ENCODE measurements at places on chromosomes 12 and 14.

- no peak for DNase-seq
Measured at GRCh38 chr12:109932878-109933503, 32.9 kb downstream of the TCHP start.

DNA sequence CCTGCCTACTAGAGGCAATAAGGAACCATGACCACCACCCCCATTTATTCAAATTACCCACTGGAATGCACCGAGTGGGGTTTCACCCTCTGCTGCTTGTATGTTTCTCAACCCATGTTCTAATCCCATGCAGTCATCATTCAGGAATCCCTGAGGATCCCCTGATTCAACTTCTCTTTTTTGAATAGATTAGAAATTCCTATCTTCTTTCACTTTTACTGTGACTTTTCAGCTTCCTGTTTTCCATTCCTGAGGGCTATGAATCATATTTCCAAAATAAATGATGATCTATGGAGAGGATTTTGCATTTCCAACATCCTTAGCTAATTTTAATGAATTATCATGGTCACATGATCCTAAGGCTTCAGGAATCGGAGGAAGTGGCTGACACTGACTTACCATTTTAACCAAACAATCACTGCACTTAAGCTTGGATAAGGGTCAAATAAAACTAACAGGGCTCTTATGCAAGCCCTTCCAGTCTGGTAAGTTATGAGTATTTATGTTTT, 19.4 kb upstream of the P2RX4 start:
- DNase-seq: no peak

GRCh38 chr14:50231475-50232275, at the start of gene SOS2:
TSS of gene SOS2 (minus strand) at chr14:50231578. CDS start at chr14:50231283, 295 bp downstream.
- peak; percentile 87 for DNase-seq

- DNase-seq: no peak
Measured at GRCh38 chr12:39010406-39010805, 105.0 kb upstream of the CPNE8 start.

- DNase-seq: no peak
Measured at GRCh38 chr12:49950273-49951251, at the start of gene AQP2. TSS of gene AQP2 (plus strand) at chr12:49950737. CDS start at chr12:49950831, 94 bp downstream.

- peak; percentile 98 for DNase-seq
Measured at GRCh38 chr14:54509546-54510501, at the start of gene CGRRF1. TSS of gene CGRRF1 (plus strand) at chr14:54509906. CDS start at chr14:54509960, 54 bp downstream.

- DNase-seq: no peak
Measured at GRCh38 chr14:35353409-35354172, 51.0 kb downstream of the NFKBIA start.

- no peak for DNase-seq
Measured at GRCh38 chr12:20132818-20133217, 235.5 kb upstream of the PDE3A start.

DNA sequence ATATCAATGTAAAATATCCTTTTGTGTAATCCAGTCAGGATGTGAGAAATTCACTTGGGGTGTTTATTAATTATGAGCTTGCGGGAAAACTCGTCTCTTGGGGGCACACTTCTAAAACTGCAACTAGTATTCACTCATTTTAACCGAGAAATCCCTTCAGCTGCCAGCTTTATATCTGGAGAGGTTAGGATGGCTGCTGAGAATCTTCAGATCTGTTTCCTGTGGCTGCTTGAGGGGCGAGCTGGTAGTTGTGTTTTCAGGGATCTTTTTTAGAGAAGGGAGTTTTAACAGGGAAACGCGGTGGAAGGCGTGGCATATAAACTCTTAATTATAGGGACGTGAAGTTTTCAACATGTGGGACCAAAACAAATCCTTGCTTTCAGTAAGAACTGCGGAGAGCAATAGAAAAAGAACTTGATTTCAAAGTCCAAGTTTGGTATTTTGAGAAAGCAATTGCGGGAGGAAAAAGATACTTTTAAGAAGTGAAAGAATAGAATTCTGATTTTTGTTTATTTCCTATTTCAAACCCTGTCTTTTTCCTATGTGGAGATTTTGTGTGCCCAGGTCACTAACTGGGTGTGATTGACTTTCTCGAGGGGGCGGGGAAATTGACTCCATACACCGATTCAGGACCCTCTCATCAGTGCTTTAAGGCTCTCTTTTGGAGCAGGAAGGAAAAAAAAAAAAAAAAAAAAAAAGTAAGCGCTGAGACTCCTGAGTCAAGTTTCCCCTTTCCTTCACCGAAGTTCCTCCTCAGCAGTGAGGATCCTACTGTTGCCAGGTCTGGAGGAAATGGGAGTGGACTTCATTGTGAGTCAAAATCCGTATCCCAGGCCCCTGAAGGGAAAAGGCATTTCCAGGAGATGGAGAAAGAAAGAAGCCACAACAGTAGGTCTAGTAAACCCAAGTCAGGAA, 1.1 kb downstream of the PPFIBP1 start:
- DNase-seq: no peak

DNA sequence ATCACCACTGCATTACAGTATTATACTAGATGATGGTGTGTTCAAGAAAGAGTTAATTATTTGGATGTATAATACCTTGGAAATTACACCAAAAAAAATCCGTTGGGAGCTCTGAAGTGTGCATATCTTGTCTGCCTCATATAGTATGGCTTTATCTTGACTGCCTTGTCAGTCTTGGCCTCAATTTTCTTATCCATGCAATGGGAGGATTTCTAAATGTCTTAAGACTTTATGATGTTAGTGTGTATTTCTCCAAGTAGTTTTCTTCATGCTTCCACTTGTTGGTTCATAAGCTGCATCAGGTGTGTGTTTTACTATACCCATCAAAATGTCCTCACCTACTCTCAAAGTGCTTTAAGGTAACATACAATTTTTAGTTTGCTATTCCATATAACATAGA, 84.6 kb downstream of the FGD4 start:
- DNase-seq: no peak

DNA sequence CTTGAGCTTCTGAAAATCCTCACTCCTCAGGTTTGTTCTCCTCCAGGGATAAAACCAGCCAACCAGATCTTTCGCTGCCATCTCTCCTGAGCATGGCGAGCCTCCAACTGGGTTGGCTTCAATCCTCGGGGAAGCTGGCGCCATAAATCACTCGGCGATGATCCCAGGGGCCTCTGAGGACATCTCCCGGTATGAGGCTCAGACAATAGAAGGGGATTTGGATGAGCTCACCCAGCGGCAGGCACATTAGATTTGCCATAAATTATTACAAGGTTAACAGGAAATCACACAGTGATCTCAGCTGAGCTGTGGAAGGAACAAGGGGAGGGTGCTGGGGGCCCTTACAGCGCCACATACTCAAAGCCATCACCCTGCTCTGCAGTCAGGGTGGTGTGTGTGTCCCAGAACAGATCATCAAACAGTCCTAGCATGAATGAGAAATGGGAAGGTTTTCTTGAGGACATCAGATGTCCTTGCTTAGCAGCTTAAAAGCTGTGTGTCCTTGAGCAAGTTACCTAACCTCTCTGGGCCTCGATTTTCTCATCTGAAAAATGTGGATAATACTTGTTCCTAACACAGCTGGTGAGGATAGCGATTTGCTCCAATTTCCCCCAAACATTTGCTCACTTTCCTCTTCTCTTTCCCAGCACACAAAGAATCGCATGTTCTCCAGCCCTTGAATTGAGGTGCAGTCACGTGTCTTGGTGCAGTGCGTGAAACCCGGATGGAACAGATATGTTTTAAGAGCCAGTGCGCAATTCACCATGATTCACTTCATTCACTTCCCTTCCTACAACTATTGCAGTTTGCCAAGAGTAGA, 142.8 kb downstream of the SCARB1 start:
- no peak for DNase-seq

DNA sequence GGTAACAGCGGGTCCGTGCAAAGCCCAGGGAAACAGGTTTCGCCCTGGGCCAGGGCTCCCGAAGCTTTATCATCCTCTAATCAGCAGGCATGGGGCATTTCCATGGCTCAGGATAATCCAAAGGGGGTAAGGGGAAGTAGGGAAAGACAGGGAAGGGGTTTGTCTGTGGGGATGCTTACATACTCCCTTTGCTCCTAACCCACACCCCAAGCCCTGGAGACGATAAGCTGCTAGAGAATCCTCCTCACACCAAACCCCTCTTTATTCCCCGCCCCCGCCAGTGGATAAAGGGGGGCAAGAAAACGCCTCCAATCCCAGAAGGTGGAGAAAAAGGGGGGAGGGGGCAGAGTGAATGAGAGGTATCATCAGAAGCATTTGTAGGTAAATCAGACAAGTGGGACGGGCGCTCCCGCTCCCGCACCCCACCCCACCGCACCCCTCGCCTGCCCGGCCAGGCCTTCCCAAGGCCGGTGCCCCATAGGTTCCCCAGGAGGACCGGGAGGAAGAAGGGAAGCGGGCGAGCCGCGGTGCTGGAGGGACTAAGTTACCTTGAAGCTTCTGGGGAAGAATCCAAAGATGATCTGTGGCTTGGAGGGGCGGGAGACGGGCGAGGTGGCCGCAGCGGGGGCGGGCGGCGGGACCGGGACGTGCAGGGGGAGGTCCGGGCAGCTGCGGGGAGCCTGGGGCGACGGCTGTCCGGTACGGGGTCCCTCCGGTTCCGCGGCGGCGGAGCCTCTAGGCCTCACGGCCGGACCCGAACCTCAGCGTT, 762 bp downstream of the PPP2R5E start:
- DNase-seq: no peak

GRCh38 chr12:114926341-114926740, 242.4 kb upstream of the TBX3 start:
- DNase-seq: no peak

GRCh38 chr12:55741931-55742680, 816 bp upstream of the GDF11 start:
- DNase-seq: no peak

GRCh38 chr12:127485528-127485927, 781.4 kb upstream of the TMEM132C start:
- DNase-seq: peak; percentile 23

- DNase-seq: peak; percentile 93
Measured at GRCh38 chr12:108563136-108563803, 874 bp downstream of the ISCU start.

DNA sequence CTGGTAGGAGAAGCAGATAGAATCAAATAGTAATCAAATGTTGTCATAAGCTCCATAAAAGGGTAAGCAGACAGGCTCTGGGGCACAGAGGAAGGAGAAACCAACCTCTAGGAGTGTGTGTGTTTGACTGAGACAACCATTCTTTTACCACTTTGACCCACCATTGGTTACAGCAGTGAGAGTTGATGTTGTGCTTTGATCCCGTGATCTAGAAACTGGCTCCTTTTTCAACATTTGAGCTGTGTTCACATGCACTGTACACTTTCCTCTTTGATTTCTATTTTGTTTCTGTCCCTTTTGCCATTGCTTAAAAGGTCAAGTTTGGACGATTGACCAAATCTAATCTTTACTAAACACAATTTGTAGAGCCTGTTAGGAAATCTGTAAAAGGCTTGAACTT, 108.0 kb downstream of the DAAM1 start:
- DNase-seq: no peak

DNA sequence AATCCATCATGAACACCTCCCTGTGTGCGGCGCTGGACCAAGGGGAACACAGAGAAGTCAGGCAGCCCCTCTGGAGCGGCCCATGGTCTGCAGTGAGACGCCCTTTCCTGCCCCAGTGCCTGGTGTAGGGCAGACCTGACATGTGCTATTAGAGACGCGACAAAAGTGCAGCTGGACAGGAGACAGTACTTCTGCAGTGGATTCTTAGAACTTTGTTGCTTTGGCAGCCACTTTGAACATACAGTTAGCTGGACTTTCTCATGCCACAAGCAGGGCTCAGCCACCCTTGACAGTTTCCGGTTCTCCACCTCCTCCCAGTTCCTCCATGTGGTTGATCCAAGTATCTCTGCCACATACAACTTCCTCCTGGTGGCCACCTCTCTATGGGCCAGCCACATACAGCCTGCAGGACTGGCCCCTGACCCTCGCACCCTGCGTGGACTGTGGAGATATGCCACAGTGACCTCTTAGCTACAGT, 45.9 kb downstream of the LGMN start:
- no peak for DNase-seq

DNA sequence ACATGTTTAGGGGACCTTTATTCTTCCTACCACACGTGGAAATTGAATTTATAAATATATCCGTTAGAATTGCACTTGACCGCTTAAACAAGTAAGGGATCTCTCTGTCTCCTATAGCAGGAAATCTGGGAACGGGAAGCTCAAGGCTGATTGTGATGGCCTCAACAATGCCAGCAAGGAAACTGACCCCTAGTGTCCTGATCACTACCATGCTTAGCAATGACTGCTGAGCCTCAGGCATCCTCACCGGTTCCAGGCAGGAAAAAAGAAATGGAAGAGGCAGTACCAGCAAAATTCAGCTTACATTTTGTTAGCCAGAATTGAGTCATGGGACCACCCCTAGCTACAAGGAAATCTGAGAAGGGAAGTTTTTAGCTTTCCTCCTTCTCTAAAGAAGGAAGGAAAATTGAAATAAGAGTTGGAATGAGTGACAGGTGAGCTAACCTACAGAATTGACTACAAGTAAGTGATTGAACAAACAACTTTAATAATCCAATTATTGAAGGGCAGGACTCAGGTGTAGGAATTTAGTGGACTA, 43.9 kb upstream of the AMN1 start:
- DNase-seq: no peak

GRCh38 chr14:24513009-24513408, 4.9 kb upstream of the CMA1 start:
- no peak for DNase-seq

- no peak for DNase-seq
Measured at GRCh38 chr14:81686512-81686911, 152.9 kb upstream of the SEL1L start.

GRCh38 chr12:57222286-57223190, 5.9 kb downstream of the NXPH4 start:
- no peak for DNase-seq

- DNase-seq: no peak
Measured at GRCh38 chr12:113818283-113818682, 147.8 kb downstream of the RBM19 start.

GRCh38 chr14:24108336-24108874, 6.2 kb upstream of the DCAF11 start:
- no peak for DNase-seq

- no peak for DNase-seq
Measured at GRCh38 chr14:87483271-87484260, 509.4 kb downstream of the GALC start.

GRCh38 chr12:124507188-124508109, 60.0 kb downstream of the NCOR2 start:
- DNase-seq: no peak

DNA sequence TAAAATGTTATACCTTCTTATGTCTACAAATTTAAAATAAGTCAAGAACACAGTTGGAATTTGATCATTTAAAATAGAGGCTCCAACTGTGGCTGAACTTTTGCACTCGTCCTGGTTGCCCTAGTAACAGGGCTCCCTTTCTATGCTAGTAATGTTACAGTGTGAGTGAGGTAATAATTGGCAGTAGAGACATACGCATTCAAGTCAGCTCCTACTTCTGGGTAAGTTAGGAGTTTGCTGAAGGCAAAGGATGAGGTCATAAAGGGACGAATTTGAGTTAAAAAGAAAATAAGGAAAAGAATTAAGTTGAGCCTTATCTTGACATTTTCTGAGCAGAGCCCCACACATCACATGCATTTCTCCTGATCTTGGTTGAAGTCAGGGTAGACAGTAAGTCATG, 129.1 kb downstream of the TMEM117 start:
- DNase-seq: no peak

- DNase-seq: no peak
Measured at GRCh38 chr12:69430942-69431590, 39.1 kb upstream of the FRS2 start.

Measured in common myeloid progenitor, CD34-positive (primary cell).